ENCODE measurements at places on chromosomes 13 and 19. TPM values are rescaled to one million over a fixed set of nuclear protein-coding genes. Genes with fewer than 3 reads are reported as not detected.
A peak's percentile ranks its signal among the peaks of the same experiment; 100 is the strongest.

DNA sequence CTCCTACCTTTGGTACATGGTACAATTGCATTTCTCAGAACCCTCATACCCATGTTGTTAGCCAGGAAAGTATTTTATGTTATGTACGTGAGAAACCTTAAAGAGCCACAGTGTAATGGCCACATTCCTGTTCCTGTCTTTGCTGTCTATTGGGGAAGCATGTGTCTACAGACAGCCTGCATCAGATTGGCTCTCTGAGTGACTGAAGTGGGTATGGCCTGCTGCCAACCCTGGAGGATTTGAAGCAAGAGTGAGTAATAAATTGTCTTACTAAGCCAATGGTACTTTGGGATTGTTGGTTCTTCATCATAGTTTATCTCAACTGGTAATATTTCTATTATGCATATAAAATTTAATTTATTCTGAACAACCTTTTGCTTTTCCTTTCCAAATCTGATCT is 574.1 kb downstream of the LMO7 start:
- DNase-seq, result peak; percentile 29

Gene CYP2F1
- 3.1 TPM for total RNA-seq

DNA sequence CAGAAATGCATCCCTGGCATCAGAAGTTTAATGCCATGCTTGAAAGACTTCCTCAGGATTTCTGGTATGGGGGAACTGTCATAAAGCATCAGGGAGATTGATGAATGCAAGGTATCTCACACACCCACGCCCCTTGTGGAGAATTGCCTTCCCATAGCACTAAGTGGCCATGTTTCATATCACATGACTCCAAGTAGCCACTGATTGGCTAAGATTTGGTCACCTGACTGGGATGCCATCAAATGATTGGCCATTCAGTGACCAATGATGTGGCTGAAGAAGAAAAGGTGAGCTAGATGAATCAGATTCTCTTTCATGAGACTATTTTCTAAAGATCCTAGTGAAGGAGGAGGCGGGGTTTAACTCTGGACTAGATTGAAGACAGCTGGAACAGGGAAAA is 7.3 kb downstream of the KLK8 start:
- DNase-seq, result no peak

Gene POU2F2
- 2.1 TPM for total RNA-seq

GRCh38 chr19:271856-272255 is 19.3 kb downstream of the PLPP2 start:
- DNase-seq, result no peak

Gene ZNF101
- total RNA-seq, result 7.0 TPM

Gene ASPDH
- not detected for total RNA-seq

GRCh38 chr13:24165746-24166145 is 5.2 kb downstream of the SPATA13 start:
- DNase-seq, result no peak

Gene IZUMO2
- total RNA-seq, result not detected

DNA sequence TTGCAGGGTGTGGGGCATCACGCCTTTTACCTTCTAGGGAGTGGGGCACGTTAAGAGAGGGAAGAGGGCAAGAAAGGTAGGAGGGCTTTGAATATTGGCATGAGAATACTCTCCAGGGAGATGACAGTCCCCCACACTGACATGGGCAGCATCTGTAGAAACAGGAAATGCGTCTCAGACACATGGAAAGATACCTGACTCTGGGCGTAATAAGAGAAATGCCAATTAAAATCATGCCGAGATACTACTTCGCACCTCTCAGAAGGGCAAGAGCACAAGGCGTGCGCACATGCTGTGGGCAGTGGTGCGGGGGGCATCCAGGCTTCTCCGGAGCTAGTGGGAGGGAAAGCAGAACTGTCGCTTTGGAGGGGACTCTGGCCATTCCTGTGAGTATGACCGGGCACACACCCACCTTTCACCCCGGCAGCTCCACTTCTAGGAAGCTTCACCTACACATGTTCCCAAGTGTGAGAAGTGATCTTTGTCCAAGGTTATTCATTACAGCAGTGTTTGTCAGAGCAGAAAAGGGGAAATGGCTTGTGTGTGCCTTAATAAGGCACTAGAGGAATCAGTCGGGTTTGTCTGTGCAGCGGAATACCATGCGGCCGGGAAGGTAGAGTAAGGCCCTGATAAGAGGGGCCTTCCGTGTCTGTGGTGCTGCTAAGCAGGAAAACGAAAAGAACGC is 99.5 kb downstream of the SIPA1L3 start:
- DNase-seq, result no peak

GRCh38 chr19:18119717-18120105 is 22.1 kb downstream of the MAST3 start:
- no peak for DNase-seq

DNA sequence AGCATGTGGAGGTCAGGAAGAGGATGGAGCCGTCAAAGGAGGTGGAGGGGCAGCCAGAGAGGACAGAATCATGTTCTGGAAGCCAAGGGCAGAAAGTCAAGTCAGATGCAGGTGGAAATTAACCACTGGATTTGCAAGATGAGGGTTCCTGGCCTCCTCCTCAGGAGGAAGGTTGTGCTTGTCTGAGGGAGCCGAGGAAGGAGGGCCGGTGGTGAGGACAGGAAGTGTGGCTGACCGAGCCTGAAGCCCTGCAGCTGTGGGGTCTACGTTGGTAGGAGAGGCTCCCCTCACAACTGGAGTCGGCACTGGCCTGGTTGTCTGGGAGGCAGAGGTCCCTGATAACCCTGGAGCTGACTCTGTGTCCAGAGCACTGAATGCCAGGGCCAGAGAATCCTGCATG is 15.4 kb upstream of the DHDH start:
- DNase-seq, result no peak

GRCh38 chr13:47809411-47809810 is 191.7 kb downstream of the SUCLA2 start:
- no peak for DNase-seq

- no peak for DNase-seq
These were observed 116.0 kb downstream of the SOX1 start for GRCh38 chr13:112182846-112183531.

Gene ATP8A2
- total RNA-seq, result 1.8 TPM

DNA sequence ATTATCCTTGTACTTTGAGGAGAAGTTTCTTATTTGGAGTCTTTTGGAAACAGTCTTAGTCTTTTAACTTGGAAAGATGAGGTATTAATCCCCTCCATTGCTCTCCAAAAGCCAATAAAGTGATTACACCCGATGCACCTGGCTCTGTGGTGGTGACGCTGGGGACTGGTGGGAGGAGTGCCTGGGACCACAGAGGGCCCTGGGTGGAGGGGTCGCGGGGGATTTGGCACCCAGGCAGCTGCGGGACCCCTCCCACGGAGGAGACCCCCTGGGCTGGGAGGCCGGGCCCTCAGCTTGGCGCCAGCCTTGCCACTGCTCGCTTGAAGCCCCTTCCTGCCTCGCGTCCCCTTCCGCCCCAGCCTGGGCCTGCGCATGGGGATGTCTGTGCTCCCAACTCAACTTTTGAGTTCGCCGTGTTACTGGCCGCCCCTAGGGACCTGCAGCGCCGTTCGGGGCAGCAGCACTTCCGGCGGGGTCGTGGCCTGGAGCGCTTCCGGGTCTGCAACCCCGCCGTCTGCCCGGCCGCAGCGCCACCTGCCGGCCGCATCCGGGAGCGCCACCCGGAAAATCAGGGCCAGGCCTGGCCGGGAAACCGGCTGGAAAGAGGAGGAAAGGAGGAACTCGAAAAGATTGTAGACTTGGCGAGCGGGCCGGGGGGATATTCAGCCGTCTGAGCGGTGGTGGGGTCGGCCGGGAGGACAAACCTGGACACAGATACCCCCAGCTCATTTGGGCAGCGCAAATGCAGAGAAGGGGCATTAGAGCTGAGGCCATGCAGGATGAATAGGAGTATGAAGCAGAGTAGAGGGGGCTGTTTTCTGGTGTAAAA is 8.4 kb downstream of the PEAK3 start:
- DNase-seq, result peak; percentile 85

Gene ZNF491
- total RNA-seq, result 4.4 TPM

Gene URAD
- total RNA-seq, result not detected

GRCh38 chr13:109140479-109141349 is 511.3 kb downstream of the MYO16 start:
- DNase-seq, result no peak

- DNase-seq, result no peak
These were observed 7.5 kb downstream of the KCTD15 start for GRCh38 chr19:33804021-33804799.

Gene MAST1
- total RNA-seq, result 0.92 TPM

Gene STOML3
- total RNA-seq, result 0.10 TPM

Gene SIGLEC5
- not detected for total RNA-seq

DNA sequence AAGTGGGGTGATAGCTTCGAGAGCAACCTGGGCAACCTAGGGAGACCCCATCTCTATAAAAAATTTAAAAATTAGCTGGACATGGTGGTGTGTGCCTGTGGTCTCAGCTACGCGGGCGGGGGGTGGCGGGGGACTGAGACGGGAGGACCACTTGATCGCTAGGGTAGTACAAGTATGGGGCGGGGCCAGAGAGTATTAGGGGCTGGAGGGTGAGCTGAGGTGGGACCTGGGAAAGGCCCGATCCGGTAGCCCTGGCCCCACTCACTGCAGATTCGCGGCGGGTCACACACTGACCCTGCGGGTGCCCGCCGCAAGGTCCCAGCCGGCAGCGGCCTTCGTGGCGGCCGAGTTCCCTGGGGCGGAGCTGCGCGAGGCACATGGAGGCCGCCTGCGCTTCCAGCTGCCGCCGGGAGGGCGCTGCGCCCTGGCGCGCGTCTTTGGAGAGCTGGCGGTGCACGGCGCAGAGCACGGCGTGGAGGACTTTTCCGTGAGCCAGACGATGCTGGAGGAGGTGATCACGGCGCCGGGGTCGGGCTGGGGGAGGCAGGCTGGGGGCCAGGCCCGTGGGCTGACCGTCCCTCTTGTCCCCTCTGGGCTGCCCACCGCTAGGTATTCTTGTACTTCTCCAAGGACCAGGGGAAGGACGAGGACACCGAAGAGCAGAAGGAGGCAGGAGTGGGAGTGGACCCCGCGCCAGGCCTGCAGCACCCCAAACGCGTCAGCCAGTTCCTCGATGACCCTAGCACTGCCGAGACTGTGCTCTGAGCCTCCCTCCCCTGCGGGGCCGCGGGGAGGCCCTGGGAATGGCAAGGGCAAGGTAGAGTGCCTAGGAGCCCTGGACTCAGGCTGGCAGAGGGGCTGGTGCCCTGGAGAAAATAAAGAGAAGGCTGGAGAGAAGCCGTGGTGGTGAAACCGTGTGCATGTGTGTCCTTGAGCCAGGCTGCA is 2.0 kb upstream of the ARHGAP45 start:
- DNase-seq, result peak; percentile 66

Gene PGLYRP2
- not detected for total RNA-seq

DNA sequence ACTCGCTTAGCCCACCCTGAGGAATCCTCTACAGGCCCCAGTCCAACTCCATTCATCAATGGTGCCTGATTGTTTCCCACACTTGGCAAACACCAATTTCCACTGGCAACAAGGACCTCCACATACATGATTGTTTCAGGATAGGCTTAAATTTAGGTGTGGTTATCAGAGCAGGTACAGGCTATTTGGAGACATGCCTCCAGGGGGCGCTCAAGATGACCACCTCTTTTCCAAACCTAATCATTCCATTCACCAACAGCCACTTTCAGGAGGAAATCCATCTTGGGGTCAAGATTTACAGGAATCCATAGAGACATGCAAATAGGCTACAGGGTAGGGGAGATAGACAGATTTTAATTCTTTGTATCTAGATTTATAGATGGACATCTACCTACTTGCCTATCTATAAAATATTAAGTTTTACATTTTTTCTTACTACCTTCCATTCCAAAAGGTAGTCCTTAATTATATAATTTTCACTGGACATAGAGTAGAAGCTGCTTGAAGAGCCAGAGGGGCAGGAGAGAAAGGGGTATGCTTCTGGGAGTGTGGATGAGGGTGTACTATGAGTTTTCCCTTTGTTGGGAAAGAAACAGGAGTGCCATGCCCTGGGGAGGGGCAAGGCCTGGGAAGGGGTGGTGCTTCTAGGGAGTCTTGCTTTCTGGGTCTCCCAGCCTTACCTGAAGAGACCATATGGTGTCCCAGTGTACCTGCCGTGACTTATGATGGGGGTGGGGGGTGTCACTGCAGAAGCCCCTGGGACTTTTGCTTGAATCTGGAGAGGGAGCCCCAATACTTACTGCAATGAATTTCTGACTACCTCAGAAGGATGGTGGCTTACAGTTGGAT is 14.1 kb upstream of the PCDH8 start:
- DNase-seq, result peak; percentile 46

- DNase-seq, result no peak
These were observed 60.2 kb downstream of the GSX1 start for GRCh38 chr13:27852491-27852890.

DNA sequence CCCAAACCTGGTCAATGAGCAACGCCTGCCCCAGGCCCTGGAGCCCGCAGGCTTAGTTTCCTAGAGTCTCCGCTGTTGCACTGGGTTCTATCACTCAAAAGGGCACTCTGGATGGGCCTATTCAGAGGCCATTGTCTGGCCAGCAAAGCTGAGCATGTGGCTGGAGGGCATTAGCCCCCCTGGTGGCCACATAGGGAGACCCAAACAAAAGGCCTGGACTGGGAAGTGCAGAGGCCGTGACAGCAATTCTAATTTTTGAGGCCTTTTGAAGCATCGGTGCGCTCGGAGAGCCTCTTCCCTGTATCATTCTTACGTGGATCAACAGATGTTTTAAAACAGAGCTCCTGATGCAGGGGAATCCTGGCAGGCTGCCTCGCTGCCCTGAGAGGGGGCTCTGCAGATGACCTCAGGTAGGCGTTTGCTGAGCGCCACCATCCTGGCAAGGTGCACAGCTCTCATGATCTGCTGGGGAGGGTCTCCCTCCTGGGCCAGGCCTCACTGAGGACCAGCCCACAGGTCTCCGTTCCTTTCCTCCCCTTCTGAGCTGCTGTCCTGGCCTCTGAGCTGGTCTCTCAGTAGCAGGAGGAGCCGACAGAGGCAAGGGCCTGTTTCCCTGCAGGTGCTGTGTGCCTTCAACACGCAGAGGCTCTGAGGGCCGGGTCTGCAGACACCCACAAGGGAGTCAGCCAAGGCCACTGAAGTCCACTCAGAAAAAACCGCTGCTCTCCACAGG is 190.5 kb downstream of the URI1 start:
- DNase-seq, result no peak

DNA sequence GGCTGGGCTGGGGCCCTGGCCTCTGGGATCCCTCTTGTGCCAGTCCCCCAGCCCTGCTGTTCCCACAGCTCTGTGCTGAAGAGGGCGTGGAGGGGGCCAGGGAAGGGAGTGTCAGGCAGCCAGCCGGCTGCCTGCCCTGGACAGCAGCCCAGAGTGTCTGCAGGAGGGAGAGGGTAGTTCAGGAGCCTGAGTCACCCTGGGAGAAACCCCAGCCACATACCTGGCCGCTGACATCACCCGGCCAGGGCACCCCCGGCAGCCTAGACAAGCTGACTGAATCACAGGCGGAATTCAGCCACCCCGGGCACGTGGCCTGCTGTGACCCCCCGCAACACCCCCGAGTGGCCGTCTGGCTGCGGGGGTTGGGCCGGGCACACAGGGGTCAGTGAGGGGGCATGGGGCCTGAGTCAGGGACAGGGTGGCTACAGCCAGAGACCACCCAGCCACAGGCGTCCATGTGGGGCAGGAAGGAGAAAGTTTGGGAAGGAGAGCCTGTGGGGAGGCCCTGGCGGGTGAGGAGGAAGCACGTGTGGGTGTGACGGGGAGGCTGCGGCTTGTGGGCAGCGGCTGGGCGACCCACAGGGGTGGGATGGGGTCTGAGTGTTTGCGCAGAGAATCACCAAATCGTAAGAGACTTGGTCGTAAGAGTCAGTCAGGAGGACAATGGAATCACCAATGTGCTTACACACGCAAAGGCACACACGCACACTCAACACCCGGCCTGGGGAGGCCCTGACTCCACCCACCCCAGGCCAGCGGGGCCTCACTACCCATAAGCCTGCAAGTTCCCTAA is 11.9 kb upstream of the FOSB start:
- DNase-seq, result peak; percentile 96

Gene GJA3
- total RNA-seq, result 0.92 TPM
